ENCODE measurements at places on chromosomes 4 and X.

DNA sequence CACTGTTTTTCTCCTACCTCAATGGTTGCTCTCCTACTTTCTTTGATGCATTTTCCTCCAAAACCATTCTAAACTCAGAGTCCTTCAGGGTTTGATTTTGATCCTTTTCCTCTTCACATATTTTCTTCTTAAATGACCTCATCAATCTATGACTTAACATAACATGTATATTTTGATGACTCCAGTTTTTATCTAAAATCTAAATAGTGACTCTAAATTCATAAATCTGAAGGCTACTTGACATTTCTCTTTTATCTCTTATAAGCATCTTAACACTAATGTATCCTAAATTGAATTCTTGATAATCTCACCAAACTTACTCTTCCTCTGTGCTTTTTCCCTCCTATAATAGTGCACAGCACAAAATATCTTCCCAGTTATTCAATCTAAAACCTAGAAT is 4.7 kb upstream of the ARHGEF38 start:
- DNase-seq: no peak

- no peak for DNase-seq
These were observed 11.5 kb upstream of the C4orf54 start for GRCh38 chr4:99669084-99669483.

DNA sequence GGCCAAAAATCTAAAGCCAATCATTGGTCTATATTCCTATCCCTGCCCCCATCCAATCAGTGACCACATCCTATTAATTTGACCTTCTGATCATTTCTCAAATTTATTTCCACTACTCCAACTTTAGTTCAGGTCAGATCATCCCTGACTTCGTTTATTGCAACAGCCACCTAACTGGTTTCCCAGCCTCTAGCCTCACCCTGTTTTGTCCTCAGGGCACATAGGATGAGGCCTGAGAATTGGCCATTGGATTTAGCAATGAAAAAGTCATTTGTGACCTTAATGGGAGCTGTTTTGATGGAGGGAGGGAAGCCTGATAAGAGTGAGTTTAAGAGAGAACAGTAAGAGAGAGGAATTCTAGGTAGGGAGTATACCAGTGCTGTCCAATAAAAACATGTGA is 155.0 kb downstream of the AMMECR1 start:
- no peak for DNase-seq

DNA sequence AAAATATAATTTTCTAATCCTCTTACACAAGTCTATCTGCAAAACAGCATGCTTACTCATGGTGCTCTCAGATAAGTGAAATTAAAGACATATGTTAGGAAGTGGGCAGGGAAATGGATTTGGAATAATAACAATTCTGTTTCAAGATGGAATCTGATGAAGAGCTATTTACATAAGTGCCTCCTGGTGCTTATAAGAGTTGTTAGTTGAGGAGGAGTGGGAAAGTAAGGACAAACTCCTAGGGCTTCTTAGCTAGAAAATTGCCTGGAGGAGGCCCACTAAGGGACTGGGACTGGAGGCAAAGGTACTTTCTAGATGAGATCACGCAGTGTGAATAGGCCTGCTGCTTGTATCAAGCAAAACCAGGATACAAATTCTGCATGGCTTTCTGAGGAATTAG is 939.8 kb downstream of the GLUD2 start:
- DNase-seq: no peak

GRCh38 chr4:165692082-165692481 is 181.0 kb upstream of the TLL1 start:
- DNase-seq: no peak

- no peak for DNase-seq
These were observed 1.8 kb upstream of the JADE3 start for GRCh38 chrX:46910415-46910814.

GRCh38 chrX:65601530-65602220 is 65.8 kb upstream of the MSN start:
- no peak for DNase-seq

- DNase-seq: no peak
These were observed 54.6 kb upstream of the TENM3 start for GRCh38 chr4:182188622-182189021.

GRCh38 chr4:102541697-102542096 is 40.5 kb downstream of the NFKB1 start:
- DNase-seq: no peak

Measured in NCI-H2171 treated with DMSO at 0.1 percent for 48 hours (cell line).